ENCODE measurements at places on chromosomes 5 and 9. TPM values are rescaled to one million over a fixed set of nuclear protein-coding genes. Genes with fewer than 3 reads are reported as not detected.

The UBAP2 gene
- 37.1 TPM for polyA plus RNA-seq

The SLC23A1 gene
- 1.8 TPM for polyA plus RNA-seq

The INPP5E gene
- 11.4 TPM for polyA plus RNA-seq

The CAMLG gene
- polyA plus RNA-seq, result 70.9 TPM

DNA sequence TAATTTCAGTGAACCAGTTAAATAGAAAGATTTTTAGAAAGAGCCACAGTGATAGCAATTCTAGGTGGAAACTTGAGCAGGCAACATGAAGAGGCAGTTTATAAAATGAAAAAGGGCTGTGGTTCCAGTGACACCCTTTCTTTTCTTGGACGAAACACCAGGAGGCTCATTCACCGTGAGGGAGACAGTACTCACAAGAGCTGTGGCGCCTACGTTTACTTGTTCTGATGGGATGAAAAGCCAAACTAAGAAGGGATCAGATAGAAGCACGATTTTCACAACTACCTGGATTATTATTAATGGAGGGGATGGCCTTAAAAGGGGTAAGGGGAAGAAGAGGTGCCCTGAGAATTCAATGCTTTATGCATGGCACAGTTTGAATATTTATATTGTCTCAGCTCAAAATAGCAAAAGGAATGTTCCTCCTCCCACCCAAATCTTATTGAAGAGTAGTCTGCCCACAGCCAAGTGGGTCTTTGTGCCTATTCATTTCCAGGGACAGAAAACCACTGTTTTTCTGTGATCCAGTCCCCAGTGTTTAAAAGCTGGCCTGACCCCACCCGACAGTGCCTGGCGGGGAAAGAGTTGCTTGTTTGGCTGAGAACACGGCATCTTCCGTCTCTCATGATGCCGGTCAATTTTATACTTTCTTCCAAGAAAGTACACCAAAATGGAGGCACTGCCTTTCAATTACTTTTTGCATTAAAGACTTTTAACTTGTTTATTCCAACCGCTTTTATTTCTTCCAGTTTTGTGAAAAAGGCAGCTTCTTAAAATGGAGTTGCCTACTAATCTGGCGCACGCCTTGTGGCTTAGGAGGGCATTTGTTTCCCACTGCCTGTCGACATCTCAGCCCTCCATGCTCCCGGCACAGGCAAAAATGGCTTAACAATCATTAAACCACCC, 51.9 kb downstream of the HABP4 start:
- DNase-seq, result no peak

- DNase-seq, result no peak
Observed at GRCh38 chr5:137630216-137630971, 105.5 kb downstream of the KLHL3 start.

GRCh38 chr9:130518943-130519799, 60.2 kb upstream of the FUBP3 start:
- DNase-seq, result no peak

GRCh38 chr5:130112246-130112645, 208.0 kb downstream of the CHSY3 start:
- no peak for DNase-seq

- no peak for DNase-seq
Observed at GRCh38 chr5:67021521-67021920, 175.1 kb downstream of the CD180 start.

GRCh38 chr9:132637801-132638200, 32.0 kb downstream of the DDX31 start:
- DNase-seq, result no peak

Data from left lung (tissue), 14 donors.